ENCODE measurements at places on chromosomes 5 and 9.

- no peak for DNase-seq
Observed at GRCh38 chr5:127094161-127094814, 21.0 kb upstream of the C5orf63 start.

DNA sequence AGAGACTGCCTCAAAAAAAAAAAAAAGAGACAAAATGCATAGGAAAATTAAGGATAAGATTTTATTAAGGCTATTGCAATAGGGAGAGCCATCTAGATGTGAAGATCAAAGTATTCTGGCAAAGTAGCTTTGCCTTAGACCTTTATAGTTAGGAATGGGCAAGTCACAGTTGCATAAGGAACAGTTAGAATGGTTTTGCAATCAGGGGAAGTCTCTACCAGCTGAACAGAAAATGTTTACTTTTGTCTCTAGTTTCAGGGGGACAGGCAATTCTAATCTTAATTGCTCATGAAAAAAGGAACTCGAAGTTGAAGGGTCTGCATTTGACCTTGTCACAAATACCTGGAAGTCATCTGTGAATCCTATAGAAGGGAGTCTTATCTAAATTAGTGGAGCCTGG lies 13.1 kb upstream of the ATP6V1G1 start:
- DNase-seq, result no peak

- DNase-seq, result no peak
Observed at GRCh38 chr5:102153003-102153759, 142.9 kb downstream of the SLCO4C1 start.

- DNase-seq, result no peak
Observed at GRCh38 chr5:79793722-79794121, 104.1 kb downstream of the CMYA5 start.

DNA sequence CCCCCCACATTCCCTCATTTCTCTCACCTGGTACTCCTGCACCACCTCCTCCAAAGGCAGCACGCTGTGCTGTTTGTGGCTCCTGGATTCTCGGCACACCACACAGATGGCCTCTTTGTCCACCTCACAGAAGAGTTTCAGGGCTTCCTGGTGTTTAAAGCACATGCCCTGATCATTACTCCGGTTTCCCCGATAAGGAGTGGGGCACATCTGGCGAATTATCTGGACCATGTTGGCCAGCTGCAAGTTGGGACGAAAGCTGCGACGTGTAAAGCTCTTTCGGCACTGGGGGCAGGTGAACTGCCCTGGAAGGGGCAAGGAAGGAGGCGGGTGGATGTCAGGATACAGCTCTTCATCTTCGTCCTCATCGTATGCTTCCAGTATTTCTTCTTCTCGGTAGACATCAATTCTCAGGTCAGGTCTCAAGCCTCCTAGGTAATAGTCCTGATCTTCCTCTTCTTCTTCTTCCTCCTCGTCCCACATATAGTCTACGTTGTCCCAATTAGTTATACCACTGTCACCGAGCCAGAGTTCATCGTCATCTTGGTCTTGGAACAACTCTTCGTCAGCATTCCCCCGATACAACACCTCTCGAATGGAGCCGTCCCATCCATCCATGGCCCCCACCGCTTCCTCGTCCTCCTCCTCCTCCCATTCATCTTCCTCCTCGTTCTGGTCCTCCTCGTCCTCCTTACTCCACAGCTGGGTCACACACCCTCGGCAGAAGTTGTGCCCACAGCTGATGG lies 796 bp downstream of the TRIM52 start:
- DNase-seq, result no peak

DNA sequence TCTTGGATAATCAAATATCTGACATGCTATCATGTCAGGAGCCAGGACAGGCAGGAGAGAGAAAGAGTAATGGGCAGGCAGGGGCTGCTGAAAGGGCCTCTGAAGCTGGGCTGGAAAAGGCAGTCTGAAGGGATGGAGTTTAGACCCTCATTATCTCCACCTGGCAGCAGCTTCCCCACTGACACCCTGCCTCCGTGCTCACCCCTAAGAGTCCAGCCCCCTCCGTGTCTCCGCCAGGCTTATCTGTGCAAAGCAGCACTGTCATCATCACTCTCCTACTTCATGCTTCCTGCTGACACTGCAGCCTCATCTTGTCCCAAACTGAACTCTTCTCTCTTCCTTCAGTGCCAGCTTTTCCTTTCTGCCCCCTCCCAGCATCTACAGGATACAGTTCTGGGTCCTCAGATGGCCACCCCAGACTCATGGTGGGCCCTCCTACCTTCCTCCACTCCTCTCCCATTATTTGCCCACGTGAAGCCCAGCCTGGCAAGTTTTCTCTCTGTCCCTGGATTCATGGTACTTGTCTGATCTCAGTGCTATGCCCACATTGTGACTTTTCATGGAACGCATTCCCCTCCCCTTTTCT lies 70.9 kb upstream of the KLF9 start:
- no peak for DNase-seq

- DNase-seq, result no peak
Observed at GRCh38 chr9:113886026-113886369, 9.9 kb downstream of the ZNF618 start.
